ENCODE measurements at places on chromosomes 4 and X.

DNA sequence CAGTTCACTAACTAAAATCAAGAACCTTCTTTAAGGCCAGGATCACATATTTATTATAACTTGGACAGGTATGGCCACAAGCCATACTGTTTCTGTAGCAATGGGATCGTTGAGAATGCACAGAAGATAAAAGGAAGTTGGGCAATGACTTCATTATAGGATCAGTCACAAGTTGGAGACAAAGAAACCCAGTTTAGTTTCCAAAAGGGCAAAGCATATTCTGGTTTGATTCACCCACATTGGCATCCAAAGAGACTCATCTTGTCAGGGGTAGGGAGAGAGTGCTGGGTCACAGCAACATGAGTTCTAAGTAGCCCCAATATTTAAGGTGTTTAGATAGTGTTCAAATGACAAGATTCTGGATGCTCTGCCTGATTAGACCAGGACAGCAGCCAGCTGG lies 317.1 kb upstream of the GALNT7 start:
- DNase-seq = no peak

DNA sequence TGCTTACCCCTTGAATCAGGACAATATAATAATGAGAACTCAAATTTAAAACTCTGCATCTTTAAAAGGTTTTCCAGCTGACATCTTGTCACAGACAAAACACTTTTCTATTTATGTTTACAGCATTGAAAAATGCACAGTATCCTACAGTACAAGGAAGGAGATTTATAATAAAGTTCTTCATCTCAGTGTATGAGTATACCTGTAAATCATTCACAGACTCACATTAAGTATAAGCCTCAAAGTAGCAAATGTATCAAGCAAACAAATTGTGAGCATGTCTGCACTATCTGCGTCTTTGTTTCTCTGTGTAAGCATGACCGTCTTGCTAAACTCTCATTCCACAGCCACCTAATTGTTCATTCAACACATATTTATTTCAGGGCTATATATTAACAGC lies 52.8 kb downstream of the PPP1R2C start:
- DNase-seq = no peak

- DNase-seq = no peak
These were observed 7.4 kb downstream of the CTBP1 start for GRCh38 chr4:1241466-1241935.

GRCh38 chr4:76589872-76590797 lies 155.1 kb downstream of the SHROOM3 start:
- no peak for DNase-seq

DNA sequence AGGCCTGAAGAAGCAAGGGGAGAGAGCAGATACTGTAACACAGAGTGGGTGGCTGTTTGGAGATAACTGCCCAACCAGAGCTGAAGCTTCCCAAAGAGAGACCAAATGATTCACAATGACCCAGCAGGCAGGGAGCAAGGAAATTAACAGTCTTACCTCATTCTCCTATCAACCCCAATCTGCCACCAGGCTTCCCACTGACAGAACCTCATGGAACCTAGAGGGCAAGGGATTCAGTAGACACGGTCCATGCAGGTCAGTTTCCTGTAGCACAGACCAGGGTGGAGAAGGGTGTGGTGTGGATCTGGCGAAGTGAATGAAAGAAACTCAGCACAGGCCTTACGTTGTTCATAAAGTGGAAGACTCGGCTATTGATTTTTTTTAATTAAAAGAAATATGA lies 60.7 kb upstream of the ALB start:
- DNase-seq = no peak

DNA sequence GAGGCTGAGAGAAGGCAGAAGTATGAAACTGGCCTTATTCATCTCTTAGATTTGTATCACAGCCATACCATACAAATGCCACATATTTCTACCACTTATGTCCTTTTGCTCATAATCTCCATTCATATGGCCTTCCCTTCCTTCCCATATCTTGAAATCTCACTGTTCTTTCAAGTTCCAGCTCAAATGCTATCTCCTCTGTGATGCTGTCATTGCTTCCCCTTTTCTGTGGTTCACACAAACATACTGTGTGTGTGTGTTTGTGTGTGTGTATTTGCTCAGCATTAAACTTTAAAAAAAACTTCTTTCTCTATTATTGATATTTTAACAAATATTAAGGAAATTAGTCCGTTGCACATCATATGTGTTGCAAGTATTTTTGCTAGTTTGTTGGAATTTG lies 26.7 kb downstream of the PHKA1 start:
- no peak for DNase-seq

- DNase-seq = no peak
These were observed 43.8 kb upstream of the HPSE start for GRCh38 chr4:83378419-83378818.

GRCh38 chr4:144645631-144646522 lies at the start of gene HHIP:
TSS of gene HHIP (plus strand) at chr4:144646156. CDS start at chr4:144646676, 520 bp downstream.
- peak; percentile 16 for DNase-seq

- DNase-seq = no peak
These were observed 25.6 kb upstream of the ABCB7 start for GRCh38 chrX:75181721-75182120.

- no peak for DNase-seq
These were observed 38.3 kb downstream of the ARAP2 start for GRCh38 chr4:36206012-36206411.

- DNase-seq = no peak
These were observed 417.9 kb downstream of the FAT4 start for GRCh38 chr4:125732632-125733031.

GRCh38 chrX:47446431-47446830 lies 36.6 kb downstream of the ZNF41 start:
- DNase-seq = no peak

GRCh38 chrX:131264665-131265064 lies 24.4 kb downstream of the IGSF1 start:
- no peak for DNase-seq

DNA sequence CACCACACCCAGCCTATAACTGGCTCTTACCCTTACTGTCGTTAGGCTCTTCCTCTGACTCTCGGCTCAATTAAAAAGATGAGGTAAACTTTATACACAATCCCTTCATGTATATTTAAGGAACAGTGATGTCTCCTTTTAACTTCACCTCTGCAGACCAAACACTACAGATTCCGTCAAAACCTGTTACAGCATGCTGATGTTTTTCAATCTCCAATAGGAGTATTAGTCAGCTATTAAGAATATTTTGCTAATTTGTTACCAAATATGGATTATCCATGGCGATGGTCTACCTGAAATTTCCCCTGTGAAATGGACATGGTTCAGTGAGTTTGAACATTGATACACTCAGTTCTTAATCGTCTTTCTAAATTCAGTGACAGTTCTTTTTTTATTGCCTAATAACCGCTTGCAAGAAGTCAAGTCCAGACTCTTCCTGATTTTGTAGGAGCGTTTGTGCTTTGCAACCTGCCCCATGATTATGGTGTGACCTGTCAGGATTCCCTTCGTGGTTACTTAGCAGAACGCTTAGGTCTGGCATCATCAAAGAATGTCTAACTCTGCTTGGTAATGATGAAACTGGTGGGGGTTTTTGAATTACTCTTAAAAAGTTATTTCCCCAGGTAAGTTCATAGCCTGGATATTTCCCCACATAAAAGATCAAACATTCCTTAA lies 72.2 kb upstream of the STOX2 start:
- no peak for DNase-seq

GRCh38 chr4:100582146-100582545 lies 64.3 kb upstream of the EMCN start:
- no peak for DNase-seq

- no peak for DNase-seq
These were observed 392.0 kb downstream of the MAPK10 start for GRCh38 chr4:85967872-85968271.

- DNase-seq = no peak
These were observed 240.5 kb upstream of the POF1B start for GRCh38 chrX:85619962-85620361.

GRCh38 chr4:158671665-158671914 lies at the start of gene C4orf46:
TSS of gene C4orf46 (minus strand) at chr4:158671887. CDS start at chr4:158671801, 86 bp downstream.
- no peak for DNase-seq

DNA sequence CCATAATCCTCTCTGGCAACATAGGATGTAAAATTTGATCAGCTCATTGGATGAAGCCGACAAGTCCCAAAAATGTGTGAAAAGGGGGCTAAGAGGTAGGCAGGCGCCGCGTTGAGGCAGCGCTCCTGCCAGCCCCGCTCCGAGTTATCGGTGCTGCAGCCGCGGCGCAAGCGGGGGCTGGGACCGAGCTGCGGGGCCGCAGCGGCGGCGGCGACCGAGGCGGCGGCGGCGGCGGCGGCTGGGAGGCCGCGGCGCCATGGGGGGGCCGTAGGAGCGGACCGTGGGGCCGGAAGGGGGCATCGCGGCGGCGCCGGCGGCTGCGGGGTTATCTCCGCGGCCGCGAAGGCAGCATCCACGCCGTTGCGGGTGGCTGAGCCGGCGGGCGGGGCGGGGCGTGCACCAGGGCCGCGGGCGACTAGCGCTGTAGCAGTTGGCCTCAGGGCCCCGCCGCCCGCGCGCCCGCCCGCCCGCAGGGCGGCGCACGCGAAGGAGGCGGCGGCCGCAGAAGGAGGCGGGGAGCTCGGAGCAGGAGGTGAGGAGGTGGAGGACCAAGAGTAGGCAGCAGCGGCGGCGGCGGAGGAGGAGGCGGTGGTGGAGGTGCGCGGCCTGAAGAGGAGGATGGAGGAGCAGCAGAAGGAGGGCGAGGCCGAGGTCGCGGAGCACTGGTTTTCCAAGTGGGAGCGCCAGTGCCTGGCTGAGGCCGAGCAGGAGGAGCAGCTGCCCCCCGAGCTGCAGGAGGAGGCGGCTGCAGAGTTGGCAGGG lies 126.0 kb upstream of the CXorf66 start:
- DNase-seq = peak; percentile 43

- peak; percentile 77 for DNase-seq
These were observed 215.2 kb upstream of the PSAPL1 start for GRCh38 chr4:7649741-7650531.

GRCh38 chrX:154720067-154720466 lies 30.8 kb downstream of the GAB3 start:
- DNase-seq = no peak

GRCh38 chr4:67546971-67547370 lies 1.7 kb upstream of the CENPC start:
- no peak for DNase-seq

GRCh38 chr4:48970471-48970921 lies 15.6 kb upstream of the CWH43 start:
- DNase-seq = no peak

GRCh38 chrX:150058728-150059127 lies 120.4 kb upstream of the EOLA2 start:
- no peak for DNase-seq

GRCh38 chr4:123972031-123972430 lies 575.4 kb downstream of the SPRY1 start:
- DNase-seq = no peak

DNA sequence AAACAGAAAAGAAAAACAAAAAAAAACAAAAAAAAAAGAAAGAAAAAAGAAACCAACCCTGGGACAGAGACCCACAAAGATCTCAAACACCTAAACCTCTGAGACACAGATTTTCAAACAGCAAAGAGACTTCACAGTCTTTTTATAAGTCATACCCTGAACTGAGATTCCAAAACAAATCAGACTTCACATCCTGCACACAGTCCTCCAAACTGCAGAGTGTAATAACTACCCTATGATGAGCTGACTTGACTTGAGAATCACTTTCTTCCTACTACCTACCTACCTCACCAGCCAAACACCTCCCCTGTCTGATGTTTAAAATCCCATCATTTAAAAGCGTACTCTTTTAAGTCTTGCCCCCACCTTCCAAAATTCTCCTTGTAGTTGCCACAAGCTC lies 25.2 kb upstream of the GLOD5 start:
- no peak for DNase-seq

DNA sequence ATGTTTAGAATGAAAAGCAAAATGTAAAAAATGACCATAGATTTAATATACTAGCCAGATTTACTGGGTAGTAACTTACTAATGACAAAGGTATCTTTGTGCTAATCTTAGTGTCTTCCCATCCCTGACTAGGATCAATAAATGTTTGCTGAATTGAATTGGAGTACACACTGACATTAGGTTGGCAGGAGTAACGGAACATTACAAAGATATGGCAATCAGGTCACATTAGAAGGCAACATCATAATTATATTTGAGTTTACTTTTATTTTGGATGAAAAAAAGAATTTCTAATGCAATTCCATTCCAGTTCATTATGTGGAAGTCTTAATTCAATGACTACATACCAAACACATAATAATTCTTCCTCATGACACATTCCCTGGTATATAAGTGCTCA lies 77.8 kb downstream of the MID1 start:
- DNase-seq = no peak

- DNase-seq = no peak
These were observed 187.4 kb downstream of the SOX3 start for GRCh38 chrX:140317462-140317861.

DNA sequence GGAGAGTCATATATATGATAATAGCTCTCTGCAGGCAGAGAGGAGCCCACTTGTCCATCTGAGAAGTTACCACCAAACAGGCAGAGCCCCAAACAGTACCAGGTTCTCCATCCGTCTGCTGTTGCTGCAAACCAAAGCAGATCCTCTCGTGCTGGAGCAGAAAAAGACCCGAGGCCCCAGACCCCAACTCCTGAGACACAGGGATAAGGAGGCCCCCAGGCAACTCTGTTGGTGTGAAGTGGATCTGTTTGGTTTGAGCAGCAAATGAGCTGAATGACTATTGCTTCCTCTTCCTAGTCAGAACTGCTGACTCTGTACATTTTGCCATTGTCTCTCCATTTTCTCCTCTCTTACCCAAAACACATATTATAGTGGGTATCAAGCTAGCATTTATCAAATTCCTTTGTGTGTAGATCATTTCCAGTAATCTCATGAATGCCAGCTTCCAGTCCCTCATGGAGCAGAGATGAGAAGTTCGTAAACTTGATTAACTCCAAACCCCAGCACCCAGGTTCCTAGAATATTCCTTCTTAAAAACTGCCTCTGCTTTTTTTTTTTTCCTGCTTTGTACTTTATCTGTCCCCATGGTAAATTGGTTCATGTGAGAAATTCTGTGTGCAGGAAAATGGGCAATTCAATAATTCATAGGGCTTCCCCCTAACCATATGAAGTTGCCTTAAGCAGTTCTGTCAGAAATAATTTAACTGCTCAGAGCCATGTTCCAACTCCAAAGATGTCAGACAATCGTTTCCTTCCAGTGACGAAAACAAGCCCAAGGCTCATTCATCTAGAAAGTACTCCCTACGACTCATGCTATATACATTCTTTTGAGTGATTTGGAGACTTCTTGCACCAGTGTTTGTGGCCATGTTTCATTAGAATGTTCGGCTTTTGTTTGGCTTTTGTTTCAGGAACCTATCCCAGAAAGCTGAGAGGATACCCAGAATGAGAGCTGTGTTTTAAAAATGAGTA lies 98.6 kb upstream of the ATXN3L start:
- no peak for DNase-seq

- no peak for DNase-seq
These were observed 457.4 kb upstream of the PCDH10 start for GRCh38 chr4:132691668-132692067.

- no peak for DNase-seq
These were observed 223.1 kb upstream of the SLIT2 start for GRCh38 chr4:20028645-20029044.

- no peak for DNase-seq
These were observed 67.8 kb upstream of the NBDY start for GRCh38 chrX:56661193-56661592.

- DNase-seq = peak; percentile 77
These were observed 1.1 kb downstream of the OGT start for GRCh38 chrX:71533851-71534561.

GRCh38 chr4:120942776-120943175 lies 20.2 kb upstream of the PRDM5 start:
- DNase-seq = no peak

GRCh38 chr4:2925496-2925895 lies 37.7 kb downstream of the NOP14 start:
- peak; percentile 7 for DNase-seq

Data from activated CD4-positive, alpha-beta memory T cell treated with anti-CD3 and anti-CD28 coated beads for 36 hours (primary cell).